ENCODE measurements at places on chromosomes 5 and 9.

- no peak for DNase-seq
Observed at GRCh38 chr5:43256261-43256966, 56.8 kb downstream of the HMGCS1 start.

DNA sequence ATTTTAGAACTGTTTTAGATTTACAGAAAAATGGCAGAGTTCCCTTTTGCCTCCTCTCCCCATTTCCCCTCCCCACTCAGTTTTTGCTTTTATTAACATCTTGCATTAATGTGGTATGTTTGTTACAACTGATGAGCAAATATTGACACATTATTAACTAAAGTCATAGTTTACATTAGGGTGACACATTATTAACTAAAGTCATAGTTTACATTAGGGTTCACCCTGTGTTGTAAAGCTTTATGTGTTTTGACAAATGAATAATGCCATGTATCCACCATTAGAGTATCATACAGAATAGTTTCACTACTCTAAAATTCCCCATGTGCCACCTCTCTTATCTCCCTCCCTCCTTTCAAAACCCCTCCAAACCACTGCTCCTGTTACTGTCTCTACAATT is 262.5 kb downstream of the NPR3 start:
- no peak for DNase-seq

- DNase-seq: no peak
Observed at GRCh38 chr9:121269642-121270254, 1.8 kb downstream of the GSN start.

DNA sequence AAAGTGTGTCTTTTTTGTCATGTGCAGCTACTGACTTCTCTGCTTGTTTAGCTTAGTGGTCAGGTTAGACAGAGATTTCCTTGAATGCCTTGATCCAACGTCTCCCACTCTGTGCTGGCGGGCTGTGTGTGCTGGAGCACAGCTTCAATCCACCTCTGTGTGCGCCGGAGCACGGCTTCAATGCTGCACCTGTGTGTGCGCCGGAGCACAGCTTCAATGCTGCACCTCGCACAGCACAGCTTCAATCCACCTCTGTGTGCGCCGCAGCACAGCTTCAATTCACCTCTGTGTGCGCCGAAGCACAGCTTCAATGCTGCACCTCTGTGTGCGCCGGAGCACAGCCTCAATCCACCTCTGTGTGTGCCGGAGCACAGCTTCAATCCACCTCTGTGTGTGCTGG is 69.0 kb upstream of the PHYKPL start:
- DNase-seq: no peak

GRCh38 chr5:176743136-176743861 is 67.1 kb upstream of the UNC5A start:
- DNase-seq: no peak

DNA sequence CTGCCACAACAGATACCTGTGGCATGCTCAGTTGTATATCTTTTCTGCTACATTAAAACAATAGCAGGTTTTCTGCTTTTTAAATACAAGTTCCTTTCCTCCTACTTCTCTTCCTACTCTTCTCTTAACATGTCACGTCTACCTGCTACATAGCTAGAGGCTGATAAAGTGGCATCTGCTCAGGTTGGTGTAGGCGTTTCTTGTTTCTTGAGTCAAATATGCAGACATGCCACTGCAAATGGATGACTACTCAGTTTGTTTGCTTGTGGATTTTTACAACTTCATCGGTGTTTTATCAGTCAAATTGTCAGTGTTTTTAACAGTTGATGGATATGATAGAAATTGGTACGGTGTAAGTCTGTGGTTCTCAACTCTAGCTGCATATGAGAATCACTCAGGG is 525.7 kb downstream of the TLE4 start:
- DNase-seq: no peak

DNA sequence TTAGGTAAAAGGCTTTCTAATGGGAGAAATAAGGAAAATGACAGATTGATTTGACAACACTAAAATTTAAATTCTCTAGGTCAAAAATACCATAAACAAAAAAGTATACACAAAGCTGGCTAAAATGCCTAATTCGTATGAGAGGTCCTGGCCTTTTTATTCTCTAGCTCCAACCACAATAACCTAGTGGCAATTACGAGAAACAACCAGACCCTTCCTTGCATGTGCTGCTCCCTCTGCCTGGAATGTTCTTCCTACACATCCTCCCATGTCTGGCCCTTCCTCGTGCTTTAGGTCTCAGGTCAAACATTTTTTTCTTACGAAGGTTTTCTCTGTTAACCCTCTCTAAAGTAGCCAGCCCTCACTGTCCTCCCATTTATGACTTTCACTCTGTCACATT is 176.4 kb upstream of the PLPPR1 start:
- DNase-seq: no peak

DNA sequence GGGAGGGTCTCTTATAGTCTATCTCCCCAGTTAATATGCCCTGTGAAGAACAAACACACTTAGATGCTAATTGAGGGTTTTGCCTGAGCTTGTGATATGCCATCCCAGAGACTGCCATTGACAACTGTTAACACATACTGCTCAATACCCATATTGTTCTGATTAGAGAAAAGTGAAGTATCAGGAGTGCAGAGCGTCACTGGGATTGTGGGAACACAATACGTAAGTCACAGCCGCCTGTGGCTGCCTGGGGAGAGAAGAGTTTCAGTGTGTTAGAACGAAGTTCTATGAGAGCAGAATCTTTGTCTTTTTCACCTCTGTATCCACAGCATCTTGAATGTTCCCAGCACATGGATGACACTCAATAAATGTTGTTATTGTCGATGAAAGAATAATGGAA is 110.2 kb downstream of the MEF2C start:
- DNase-seq: no peak

GRCh38 chr9:126706698-126707053 is 92.9 kb downstream of the LMX1B start:
- DNase-seq: no peak

- DNase-seq: no peak
Observed at GRCh38 chr9:96193236-96193755, 108.7 kb downstream of the HSD17B3 start.

DNA sequence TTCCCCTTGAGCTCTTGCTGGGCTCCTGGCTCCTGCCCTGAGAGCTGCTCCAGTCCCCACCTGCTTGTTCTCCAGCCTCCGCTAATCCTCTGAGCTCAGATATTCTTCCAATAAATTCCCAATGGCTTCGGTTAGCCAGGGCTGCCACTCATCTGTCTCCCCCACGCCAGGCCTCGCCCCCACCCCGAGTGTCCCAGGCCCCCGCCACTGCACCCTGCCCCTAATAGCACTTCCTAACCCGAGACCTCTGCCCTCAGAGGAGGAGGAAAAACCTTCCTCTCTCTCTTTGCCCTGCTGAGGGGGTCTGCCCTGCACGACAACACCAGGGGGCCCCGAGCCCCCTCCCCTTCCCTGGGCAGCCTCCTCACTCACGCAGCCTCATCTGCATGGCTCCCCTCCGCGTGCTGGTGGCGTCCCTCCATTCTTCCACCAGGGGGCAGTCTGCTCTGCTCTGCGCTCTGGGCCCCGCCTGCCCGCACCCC is 5.4 kb upstream of the LCN15 start:
- no peak for DNase-seq

- no peak for DNase-seq
Observed at GRCh38 chr9:84945878-84946538, 276.5 kb downstream of the NTRK2 start.

GRCh38 chr5:14665101-14665822 is 744 bp downstream of the OTULIN start:
- no peak for DNase-seq

DNA sequence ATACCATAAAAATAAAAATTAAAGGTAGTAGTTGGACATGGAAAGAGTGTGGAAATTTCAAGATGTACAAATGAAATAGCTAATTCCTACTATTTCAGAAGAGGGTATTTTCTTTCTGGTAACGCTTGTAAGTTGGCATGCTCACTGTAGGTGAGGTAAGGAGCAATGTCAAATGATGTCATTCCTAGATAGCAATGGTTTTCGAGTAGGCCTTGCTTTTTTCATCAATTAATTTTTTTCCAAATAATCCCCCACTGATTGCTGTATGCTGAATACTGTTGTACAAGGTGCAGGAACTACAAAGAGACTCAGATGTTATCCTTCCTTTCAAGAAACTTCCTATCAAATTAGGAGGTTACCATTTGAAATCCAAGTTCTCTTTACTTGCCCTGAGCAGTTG is 928 bp upstream of the SELENOP start:
- DNase-seq: no peak

- no peak for DNase-seq
Observed at GRCh38 chr5:91850031-91850430, 466.9 kb upstream of the ARRDC3 start.

DNA sequence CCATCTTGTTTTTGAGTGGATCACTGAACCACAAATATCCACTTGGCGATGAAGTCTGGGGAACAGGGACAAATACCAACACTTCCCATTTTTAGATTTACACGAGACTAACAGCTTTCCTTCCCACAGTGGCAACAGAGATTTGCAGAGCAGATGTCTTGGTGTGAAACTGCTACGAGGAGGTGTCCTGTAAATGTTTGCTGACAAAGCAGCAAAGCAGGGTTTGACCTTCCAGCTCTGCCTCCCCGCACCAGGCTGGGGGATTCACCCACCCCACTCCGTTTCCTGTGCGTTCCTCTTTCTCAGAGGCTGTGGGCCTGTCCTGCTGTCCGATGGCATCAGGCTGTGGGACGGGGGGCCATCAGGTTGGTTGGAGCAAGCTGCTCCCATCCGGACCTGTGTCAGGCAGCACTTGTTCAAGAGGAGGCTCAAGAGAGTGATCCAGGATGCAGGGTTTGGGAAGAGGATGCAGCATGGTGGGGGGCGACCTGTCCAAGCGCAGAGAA is 693 bp upstream of the RGS3 start:
- DNase-seq: no peak

GRCh38 chr5:159956074-159956473 is 39.8 kb downstream of the ADRA1B start:
- no peak for DNase-seq

- DNase-seq: no peak
Observed at GRCh38 chr5:74798977-74799911, 32.2 kb downstream of the NSA2 start.

GRCh38 chr9:131436376-131436775 is 42.5 kb downstream of the PRRC2B start:
- DNase-seq: no peak

- DNase-seq: no peak
Observed at GRCh38 chr5:146765089-146765832, 113.3 kb downstream of the PPP2R2B start.

GRCh38 chr5:74556631-74557595 is 83.6 kb downstream of the ENC1 start:
- no peak for DNase-seq

GRCh38 chr9:91844190-91844589 is 105.8 kb downstream of the ROR2 start:
- DNase-seq: no peak

GRCh38 chr9:132909311-132909710 is 30.6 kb downstream of the SPACA9 start:
- DNase-seq: no peak

GRCh38 chr5:7852542-7852941 is 1.6 kb upstream of the CFAP90 start:
- no peak for DNase-seq

GRCh38 chr5:24681106-24681505 is 36.3 kb upstream of the CDH10 start:
- no peak for DNase-seq

- no peak for DNase-seq
Observed at GRCh38 chr9:131323629-131324028, 34.1 kb downstream of the PLPP7 start.

DNA sequence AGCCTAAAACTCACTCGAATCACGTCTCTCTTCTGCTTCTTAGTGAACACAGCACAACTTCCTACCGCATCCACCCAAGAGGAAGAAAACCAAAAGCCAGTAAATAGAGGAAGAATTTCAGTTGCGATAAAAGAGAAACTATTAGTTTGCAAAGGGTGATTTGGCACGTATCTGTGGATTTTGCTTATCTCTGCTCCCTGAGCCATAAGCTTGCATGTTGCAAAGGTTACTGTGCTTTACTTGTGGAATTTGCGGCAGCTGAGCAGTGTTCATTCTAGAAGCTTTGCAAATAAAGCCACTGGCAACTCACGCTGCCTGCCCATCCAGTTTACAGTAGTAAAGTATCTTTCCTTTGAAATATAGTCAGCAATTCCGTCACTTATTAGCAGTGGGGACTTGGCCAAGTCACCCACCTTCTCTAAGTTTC is 149.0 kb upstream of the PCA3 start:
- no peak for DNase-seq

Data from activated CD8-positive, alpha-beta memory T cell treated with anti-CD3 and anti-CD28 coated beads for 4 hours (primary cell).